ENCODE measurements at places on chromosomes 3 and 15.
A peak's percentile ranks its signal among the peaks of the same experiment; 100 is the strongest.

DNA sequence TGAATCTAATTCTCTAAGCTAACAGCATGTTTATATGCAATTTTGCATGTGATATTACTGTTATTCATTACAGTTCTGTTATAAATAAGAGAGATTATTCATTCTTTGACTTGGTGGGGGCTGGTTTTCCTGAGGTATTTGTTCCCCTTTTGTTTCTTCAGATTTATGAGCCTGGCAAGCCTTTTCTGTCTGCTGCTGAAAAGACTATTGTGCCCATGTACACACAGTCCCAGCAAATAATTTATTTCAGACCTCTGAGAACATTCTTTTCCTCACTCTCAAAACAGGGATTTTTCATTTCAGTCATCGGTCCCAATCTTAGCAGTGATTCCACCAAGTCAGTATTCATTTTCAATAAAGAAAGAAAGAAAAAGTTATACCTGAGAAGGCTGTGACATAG lies 716.8 kb downstream of the NSUN3 start:
- no peak for DNase-seq

DNA sequence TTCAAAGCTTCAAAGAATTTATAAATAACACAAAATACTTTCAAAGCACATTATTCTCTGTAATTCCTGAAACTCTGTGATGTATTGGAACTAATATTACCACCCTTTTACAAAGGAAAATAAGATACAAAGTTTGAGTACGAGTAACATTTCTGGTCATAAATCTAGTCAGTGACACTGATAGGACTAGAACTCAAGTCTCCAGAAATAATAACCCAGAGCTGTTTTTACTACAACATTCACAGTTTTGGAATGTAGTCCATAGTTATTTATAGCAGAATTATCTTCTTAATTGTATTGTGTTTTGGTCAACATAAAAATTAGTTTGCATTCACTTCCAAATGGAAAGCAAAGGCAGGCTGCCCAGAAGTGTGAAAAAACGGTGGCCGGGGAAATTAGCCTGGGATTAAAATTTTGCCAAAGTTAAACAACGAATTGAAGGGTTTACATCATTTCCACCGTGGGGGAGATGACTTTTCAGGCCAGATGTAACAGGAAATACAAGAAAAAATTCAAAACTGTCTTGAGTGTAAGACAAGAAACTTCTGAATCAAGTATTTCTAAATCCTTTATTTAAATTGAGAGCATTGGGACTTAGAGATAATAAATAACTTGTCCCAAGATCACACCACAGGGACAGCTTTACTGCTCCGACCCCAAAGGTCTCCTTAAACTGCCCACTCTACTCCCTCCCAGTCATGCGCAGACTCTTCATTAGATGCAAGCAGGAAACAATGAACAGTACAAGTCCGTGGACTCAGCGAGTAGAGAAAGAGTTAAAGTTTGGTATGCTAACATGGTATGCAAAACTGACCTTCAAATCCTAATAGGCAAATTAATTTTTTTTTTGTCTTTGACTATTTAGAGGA lies 74.3 kb upstream of the VGLL4 start:
- no peak for DNase-seq

GRCh38 chr3:44966795-44967278 lies 9.1 kb downstream of the ZDHHC3 start:
- DNase-seq: no peak

- no peak for DNase-seq
Measured at GRCh38 chr3:5489536-5489935, 302.0 kb downstream of the EDEM1 start.

- DNase-seq: no peak
Measured at GRCh38 chr3:73215281-73215680, 153.8 kb downstream of the EBLN2 start.

- no peak for DNase-seq
Measured at GRCh38 chr15:90819390-90819789, 49.0 kb upstream of the FURIN start.

- no peak for DNase-seq
Measured at GRCh38 chr15:90914305-90915080, 11.4 kb downstream of the MAN2A2 start.

- DNase-seq: no peak
Measured at GRCh38 chr3:117932441-117932840, 1102.2 kb downstream of the IGSF11 start.

- no peak for DNase-seq
Measured at GRCh38 chr3:176651622-176652021, 545.7 kb downstream of the TBL1XR1 start.

GRCh38 chr3:126854666-126855065 lies 128.2 kb upstream of the PLXNA1 start:
- DNase-seq: no peak

DNA sequence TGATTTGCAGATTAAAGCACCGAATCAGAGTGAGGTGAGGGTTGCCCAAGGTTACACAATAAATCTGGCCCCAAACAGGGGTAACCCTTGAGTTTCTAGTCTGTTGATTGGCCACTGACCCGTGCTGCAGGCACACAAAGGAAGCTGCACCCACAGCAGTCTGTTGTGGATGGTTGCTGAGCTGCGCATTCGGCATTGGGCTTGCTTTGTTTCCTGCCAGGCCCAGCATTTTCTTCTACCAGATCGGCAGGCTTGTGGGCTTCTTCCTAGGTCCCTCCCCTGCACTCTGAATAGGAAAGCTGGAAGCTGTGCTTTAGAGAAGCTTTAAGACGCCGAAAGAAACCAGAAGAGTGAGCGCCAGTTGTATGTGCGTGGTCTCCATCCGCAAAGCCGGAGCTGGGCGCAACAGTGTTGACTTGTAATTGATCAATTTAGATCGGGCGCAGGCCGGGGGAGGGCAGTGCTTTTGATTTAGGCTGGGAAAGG lies 12.1 kb downstream of the B3GNT5 start:
- DNase-seq: peak; percentile 44

Measured in NCI-H146 (cell line).